Fibroblast of upper back skin (primary cell): ENCODE measurements at places on chromosomes 1 and 21.

GRCh38 chr1:204149635-204150565 lies 1.9 kb downstream of the ETNK2 start:
- DNase-seq: no peak

DNA sequence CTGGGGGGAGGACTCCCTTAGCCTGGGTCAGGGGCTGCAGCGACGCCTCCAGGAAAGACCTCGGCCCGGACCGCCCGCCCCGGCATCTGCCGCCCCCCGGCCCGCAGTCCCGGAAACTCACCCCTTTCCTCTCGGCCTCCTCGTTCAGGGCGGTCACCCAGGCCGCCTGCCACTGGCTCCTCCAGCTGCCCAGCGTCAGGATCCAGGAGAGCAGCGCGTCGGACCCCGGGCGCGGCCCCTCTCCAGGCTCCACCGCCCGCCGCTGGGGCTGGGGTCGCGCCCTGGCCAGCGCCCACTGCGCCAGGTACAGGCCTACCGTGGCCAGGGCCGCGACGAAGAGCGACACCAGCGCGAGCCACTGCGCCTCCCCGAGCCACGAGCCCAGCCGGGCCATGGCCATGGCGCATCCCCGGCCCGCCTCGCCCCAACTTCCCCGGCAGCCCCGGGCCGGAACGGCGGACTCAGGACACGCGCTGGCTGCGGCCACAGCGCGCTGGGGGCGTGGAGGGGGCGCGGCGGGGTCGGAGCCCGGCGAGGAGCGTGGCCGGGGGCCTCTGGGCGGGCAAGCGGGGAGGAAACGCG lies 478 bp downstream of the C2CD2 start:
- DNase-seq: no peak

DNA sequence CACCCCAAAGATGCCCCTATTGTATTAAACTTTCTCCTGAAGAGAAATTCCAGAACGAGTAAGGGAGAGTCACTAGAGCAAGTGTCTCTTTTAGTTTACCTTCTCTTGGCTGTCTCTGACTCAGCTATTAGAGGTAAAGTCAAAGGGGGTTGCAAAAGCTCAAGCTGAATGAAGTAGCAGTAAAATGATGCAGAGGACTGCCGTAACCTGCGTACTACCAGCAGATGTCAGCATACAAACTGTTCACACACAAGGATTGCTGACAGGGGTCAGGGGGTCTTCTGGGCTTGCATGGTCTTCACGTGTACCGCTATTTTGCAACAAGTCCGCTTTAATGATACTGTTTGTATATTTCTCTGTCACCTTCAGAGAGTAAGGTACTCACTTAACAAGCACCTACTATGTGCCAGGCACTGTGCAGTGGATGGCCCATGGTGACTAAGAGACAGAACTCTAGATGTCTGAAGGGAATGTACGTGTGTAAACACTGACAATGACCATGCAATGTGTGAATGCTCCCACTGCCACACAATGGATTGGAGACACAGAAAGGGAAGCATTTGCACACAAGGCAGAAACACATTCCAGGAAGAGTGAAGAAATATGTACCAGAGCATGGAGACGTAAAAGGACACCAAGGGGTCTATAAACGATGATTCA lies 34.9 kb downstream of the CHML start:
- no peak for DNase-seq

DNA sequence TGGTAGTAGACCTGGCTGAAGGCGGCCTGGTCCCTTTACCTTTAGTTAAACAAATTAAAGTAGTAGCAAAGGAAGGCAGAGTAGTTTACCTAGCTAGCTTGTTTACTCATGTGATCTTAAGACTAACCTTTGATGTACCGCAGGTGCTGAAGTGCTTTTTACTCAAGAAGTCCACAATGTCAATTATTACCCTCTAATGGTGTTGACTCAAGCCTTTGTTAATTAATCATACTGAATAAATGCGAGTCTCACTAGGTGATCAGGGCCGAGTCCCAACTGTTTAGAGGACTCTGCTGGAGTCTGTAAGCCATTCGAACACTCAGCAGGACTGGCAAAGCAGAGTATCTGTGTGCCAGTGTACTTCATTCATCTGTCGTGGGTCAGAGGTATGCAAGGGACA lies 381.1 kb upstream of the NCAM2 start:
- DNase-seq: no peak

DNA sequence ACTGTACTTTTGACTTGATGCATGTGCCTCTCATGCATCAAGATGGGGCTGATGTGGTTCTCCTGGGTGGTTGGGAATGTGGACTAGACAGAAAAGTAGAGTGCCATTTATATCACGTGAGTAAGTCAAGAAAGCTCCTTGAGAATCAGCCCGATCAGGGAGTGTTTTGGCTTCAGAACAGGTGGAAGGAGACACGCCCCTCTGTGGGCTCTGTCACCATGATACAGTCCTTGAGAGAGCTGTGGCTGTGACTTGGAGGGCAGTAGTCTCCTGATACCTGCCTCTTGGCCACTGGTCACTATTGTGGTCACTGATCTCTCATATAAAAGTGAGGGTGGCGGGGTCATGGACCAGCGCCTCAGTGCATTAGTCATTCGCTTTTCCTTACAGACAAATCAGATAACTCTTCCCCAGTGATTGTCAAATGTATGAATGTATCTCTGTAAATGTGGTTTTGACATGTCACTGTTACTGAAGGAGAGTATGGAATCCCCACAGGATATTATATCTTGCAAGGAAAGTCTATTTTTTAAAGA lies 8.9 kb upstream of the C4BPB start:
- no peak for DNase-seq

GRCh38 chr1:183872403-183872802 lies 67.5 kb downstream of the RGL1 start:
- DNase-seq: no peak
